ENCODE measurements at places on chromosomes 6 and 20.

- peak; percentile 70 for DNase-seq
- H3K27me3 ChIP-seq: no peaks in the 10 kb centered on the region
- peaks cover 4% of the 10 kb centered on the region for H3K36me3 ChIP-seq
- peak overlapping the region; percentile 95 for H3K27ac ChIP-seq
These were observed 59.2 kb upstream of the PRSS16 start for GRCh38 chr6:27188061-27188884.

GRCh38 chr20:24897974-24898373, 51.1 kb upstream of the CST7 start:
- no peaks in the 10 kb centered on the region for H3K36me3 ChIP-seq
- H3K27ac ChIP-seq: no peak overlapping the region
- no peak overlapping the region for H3K4me3 ChIP-seq
- DNase-seq: no peak

GRCh38 chr6:232982-233640, 59.2 kb upstream of the DUSP22 start:
- H3K4me3 ChIP-seq: no peak overlapping the region
- H3K27ac ChIP-seq: no peak overlapping the region
- peaks cover 15% of the 10 kb centered on the region for H3K27me3 ChIP-seq
- no peaks in the 10 kb centered on the region for H3K36me3 ChIP-seq
- H3K4me1 ChIP-seq: peaks cover 6% of the 10 kb centered on the region

DNA sequence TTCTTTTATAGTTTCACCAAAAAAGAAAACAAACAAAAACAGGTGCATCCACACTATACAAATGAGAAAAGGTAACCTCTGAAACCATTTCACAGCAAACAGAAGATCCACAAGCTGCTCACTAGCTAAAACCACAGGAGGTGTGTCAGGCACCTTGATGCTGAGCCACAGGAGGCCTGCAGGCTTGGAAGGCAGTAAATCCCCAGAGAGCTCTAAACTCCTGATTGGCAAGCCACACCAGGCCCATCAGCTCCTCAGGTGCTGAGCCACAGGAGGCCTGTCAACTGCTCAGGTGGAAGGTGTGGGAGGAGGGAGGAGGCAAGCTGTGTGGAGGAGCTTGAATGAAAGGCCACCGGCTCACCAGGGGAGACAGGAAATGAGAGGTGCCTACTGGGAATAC, 273.0 kb downstream of the PKHD1 start:
- peaks cover 5% of the 10 kb centered on the region for H3K4me1 ChIP-seq
- H3K27me3 ChIP-seq: no peaks in the 10 kb centered on the region
- no peak overlapping the region for H3K27ac ChIP-seq
- peaks cover under 1% of the 10 kb centered on the region for H3K36me3 ChIP-seq

GRCh38 chr6:57177545-57178265, 5.6 kb downstream of the BAG2 start:
- H3K27me3 ChIP-seq: no peaks in the 10 kb centered on the region
- H3K36me3 ChIP-seq: peaks cover 9% of the 10 kb centered on the region
- H3K4me3 ChIP-seq: no peak overlapping the region
- H3K4me1 ChIP-seq: peaks cover 34% of the 10 kb centered on the region

GRCh38 chr6:41470331-41471063, 75.7 kb upstream of the FOXP4 start:
- no peaks in the 10 kb centered on the region for H3K27me3 ChIP-seq
- peak overlapping the region; percentile 90 for H3K27ac ChIP-seq
- no peaks in the 10 kb centered on the region for H3K36me3 ChIP-seq

DNA sequence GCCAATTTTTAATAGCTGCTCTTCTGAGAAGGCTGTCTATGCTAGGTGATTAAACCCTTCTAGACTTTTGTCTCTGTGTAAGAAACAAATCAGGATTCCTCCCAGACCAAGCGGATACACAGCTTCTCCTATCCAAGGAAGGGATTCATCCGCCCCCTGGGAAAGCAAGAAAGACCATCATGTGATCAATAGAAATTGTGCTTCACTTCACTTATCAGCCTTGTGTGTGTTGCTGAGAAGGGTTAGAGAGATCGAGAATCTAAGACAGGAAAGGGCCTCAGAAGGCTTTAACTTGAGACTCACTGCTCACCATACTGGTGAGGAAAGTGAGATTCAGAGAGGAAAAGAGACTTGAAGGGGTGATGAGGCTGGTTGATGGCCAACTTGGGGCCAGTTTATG, 1.5 kb downstream of the ABCC10 start:
- peak overlapping the region; percentile 99 for H3K27ac ChIP-seq
- peaks cover 17% of the 10 kb centered on the region for H3K4me1 ChIP-seq
- peaks cover 6% of the 10 kb centered on the region for H3K36me3 ChIP-seq
- DNase-seq: no peak
- H3K4me3 ChIP-seq: peak overlapping the region; percentile 97

DNA sequence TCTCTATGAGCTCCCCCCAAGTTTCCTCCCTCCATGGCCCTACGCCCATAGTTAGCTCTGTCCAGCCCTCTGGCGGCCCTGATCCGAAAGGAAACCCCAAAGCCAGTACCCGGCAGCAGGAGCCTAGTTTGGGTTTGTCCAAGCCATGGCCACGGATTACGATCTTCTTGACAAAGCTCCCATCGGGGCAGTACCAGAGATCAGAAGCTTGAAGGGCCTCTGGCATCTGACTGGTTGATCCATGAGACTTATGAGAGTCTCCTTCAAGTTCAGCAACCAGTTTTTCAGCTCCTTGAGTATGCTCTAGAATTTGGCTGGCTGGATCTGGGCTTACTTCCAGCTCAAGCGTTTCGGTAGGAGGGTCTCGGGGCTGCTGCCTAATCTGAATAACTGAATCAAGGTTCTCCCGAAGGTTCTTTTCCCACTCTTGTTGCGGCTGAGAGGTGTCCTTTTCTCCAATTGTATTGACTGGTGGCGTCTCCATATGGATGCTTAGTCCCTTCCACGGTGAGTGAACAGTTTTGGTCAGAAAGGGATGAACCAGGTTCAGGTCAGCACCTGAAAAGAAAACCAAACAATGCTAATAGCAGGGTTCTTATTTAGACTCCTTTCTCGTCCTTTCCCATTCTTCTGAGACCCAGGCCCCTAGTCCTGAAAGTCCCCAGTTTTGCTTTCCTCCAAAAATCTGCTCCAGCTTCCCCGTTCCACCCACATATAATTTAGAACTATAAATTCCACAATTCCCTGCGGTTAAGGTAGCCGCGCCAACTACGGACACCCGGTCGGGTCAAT, 595 bp downstream of the FKBPL start:
- H3K27me3 ChIP-seq: peaks cover 4% of the 10 kb centered on the region
- peak overlapping the region; percentile 89 for H3K4me3 ChIP-seq
- peak overlapping the region; percentile 98 for H3K27ac ChIP-seq
- DNase-seq: no peak
- H3K4me1 ChIP-seq: peaks cover 30% of the 10 kb centered on the region

DNA sequence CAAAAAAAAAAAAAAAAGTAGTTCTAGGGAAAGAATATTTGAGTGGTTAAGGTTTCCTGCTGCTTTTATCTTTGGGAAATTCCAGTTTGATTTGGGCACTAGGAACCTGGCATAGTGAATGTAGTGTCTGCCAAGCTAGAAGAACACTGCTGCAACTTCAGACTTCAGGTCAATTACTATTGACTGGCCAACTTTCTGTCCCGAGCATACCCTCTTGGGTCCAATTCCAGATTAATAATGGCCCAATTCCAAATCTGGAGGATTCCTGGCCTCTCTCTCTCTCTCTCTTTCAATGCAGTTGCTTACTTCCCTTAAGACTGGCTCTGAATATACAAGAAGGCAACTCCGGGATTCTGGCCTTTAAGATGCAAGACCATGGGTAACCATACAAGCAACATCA, 74.9 kb downstream of the ANKEF1 start:
- H3K27ac ChIP-seq: no peak overlapping the region
- no peaks in the 10 kb centered on the region for H3K36me3 ChIP-seq
- no peaks in the 10 kb centered on the region for H3K4me1 ChIP-seq
- H3K4me3 ChIP-seq: no peak overlapping the region
- DNase-seq: no peak
- H3K27me3 ChIP-seq: peaks cover 2% of the 10 kb centered on the region

- no peak overlapping the region for H3K4me3 ChIP-seq
- no peak for DNase-seq
- no peaks in the 10 kb centered on the region for H3K4me1 ChIP-seq
- no peak overlapping the region for H3K27ac ChIP-seq
These were observed 65.5 kb downstream of the SOBP start for GRCh38 chr6:107555449-107555848.

GRCh38 chr6:43667245-43668150, 20.1 kb downstream of the MRPS18A start:
- H3K4me1 ChIP-seq: peaks cover 44% of the 10 kb centered on the region
- DNase-seq: peak; percentile 94
- H3K27ac ChIP-seq: peak overlapping the region; percentile 89
- peak overlapping the region; percentile 56 for H3K4me3 ChIP-seq
- H3K36me3 ChIP-seq: peaks cover 4% of the 10 kb centered on the region
- no peaks in the 10 kb centered on the region for H3K27me3 ChIP-seq

GRCh38 chr20:48690888-48691287, 136.9 kb downstream of the PREX1 start:
- no peak for DNase-seq
- no peak overlapping the region for H3K27ac ChIP-seq
- peaks cover 25% of the 10 kb centered on the region for H3K4me1 ChIP-seq

DNA sequence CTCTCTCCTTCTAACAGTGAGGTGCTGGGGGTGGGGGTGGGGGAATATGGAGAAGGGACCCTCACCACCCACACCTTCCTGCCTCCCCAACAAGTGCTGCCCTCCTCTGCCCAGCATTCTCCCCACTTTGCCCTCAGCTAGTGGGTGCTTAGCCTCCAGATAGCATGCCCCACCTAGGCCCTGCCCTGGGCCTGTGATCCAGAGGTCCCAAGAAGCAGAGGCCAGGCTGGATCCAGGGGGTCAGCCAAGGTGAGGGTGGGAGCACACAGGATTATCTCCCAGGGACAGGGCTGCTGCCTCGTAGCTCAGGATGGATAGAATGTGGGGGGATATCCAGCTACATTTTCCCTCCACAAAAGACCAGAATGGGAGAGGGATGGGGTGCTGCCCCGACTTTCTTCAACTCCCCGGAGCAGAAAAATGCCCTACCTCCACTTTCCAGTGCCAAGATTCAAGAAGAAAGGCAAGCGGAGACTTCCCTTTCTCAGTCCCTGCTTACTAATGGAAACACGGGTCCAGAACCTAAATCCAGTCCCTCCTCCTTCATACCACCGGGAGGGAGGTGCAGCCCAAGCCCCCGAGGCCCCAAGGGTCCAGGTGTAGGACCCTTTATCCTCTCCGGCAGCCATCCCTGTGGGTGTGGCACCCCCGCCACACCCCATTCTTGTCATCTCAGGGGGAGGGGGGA, 987 bp downstream of the ADISSP start:
- H3K4me1 ChIP-seq: peaks cover 22% of the 10 kb centered on the region
- H3K4me3 ChIP-seq: peak overlapping the region; percentile 82
- H3K27me3 ChIP-seq: no peaks in the 10 kb centered on the region
- no peaks in the 10 kb centered on the region for H3K36me3 ChIP-seq

GRCh38 chr6:13373488-13373886, 45.1 kb upstream of the TBC1D7 start:
- no peak for DNase-seq
- no peak overlapping the region for H3K4me3 ChIP-seq
- H3K27ac ChIP-seq: peak overlapping the region; percentile 41
- no peaks in the 10 kb centered on the region for H3K36me3 ChIP-seq

DNA sequence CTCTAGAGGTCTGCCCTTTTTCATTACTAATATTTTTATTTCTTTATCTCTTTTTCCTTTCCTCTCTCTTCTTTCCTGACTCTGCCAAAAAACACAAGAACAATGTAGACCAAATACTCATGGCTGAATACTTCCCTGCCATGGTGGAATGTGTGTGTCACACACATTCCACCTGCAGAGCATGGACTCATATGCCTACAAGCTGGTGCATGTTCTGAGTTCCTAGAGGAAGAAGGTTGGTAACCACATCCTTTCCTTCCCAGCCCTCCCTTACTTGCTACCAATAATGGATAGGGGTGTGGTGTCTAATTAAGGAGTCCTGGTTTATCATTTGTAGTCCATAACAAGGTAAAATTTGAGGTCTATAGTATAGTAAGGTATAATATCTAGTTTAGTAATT, 15.2 kb upstream of the CST9L start:
- H3K4me3 ChIP-seq: no peak overlapping the region
- no peaks in the 10 kb centered on the region for H3K4me1 ChIP-seq
- no peak for DNase-seq
- no peaks in the 10 kb centered on the region for H3K36me3 ChIP-seq
- no peak overlapping the region for H3K27ac ChIP-seq
- H3K27me3 ChIP-seq: peaks cover 12% of the 10 kb centered on the region

DNA sequence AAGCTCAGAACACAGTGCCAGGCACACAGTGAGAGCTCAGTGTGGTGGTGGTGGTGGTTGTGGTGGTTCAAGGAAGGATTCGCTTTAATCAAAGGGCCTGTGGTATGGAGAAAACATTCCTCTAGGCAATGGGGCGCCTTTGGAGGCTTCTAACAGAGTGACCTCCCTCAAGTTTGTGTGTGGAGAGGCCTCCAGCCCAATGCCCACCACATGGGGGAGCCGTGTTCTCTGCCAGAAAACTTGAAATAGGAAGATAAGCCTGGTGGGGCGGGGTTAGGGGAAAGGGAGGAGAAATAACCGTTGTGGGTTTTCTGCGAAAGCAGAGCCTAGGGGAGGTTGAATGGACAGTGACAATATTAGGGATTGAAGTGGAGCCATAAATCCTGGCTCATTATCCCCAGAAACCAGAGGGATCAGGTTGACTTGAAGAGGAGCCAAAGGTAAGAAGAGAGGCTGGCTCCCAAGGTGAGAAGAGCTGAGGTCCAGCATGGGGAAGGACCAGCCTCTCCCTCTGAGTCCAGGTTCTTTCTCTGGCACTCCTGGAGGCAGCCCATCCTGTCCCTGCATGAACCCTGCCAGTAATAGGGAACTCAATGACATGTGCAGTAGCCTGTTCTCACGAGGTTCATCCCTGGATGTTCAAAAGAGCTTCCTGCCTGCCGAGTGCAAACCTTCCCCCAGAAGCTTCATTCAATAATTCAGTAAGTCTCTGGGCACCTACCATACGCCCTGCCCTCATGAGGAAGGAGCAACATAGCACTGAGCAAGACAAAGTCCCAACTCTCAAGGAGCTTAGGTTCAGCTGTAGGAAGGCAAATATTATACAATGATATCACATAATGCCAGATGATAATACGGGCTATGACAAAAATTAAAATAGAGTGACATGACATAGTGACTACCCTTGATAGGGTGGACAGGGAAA, 51.4 kb downstream of the TGM2 start:
- H3K36me3 ChIP-seq: peaks cover 6% of the 10 kb centered on the region
- no peaks in the 10 kb centered on the region for H3K27me3 ChIP-seq
- no peak overlapping the region for H3K4me3 ChIP-seq
- DNase-seq: no peak
- peaks cover 38% of the 10 kb centered on the region for H3K4me1 ChIP-seq

DNA sequence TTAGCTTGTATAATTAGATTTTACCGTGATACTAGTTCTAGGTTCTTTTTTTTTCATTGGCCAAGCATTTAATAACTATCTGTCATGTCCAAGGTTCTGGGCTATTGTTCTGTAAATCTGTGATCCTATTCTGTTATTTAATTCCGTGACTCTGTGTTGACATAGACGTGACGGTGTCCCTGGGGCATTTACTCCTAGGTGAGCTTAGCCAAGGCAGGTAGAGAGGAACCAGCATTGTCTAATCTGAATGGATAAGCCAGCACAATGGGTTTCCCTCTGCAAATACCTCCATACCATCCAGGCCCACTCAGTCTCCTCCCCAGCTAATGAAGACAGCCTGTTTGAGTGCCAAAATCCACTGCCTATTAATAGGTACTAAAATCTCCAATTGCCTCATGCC, 8.9 kb upstream of the CDSN start:
- no peak for DNase-seq
- H3K27me3 ChIP-seq: peaks cover 21% of the 10 kb centered on the region
- H3K36me3 ChIP-seq: no peaks in the 10 kb centered on the region

- H3K27ac ChIP-seq: no peak overlapping the region
- no peak for DNase-seq
- peaks cover 31% of the 10 kb centered on the region for H3K4me1 ChIP-seq
- H3K4me3 ChIP-seq: no peak overlapping the region
- H3K27me3 ChIP-seq: no peaks in the 10 kb centered on the region
These were observed 976.9 kb downstream of the KIF16B start for GRCh38 chr20:15596220-15596890.
